GM04503 (cell line): ENCODE measurements at places on chromosomes 6 and 20.

DNA sequence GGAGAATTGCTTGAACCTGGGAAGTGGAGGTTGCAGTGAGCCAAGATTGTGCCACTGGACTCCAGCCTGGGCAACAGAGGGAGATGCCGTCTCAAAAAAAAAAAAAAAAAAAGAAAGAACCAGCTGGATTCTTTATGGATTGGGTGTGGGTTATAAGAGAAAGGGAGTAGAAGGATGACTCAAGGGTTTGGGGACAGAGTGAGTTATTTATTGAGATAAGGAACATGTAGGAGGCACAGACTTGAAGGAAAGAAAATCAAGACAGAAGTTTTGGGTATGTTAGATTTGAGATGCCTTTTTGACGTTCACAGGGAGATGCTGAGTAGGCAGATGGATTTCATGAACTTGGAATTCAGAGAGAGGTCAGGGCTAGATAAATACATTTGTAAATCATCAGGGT lies 47.6 kb downstream of the KIZ start:
- no peak for DNase-seq

- DNase-seq = no peak
These were observed 29.9 kb downstream of the EFCAB8 start for GRCh38 chr20:32888636-32889035.

GRCh38 chr6:147715035-147715434 lies 206.5 kb downstream of the SAMD5 start:
- no peak for DNase-seq

GRCh38 chr6:163413345-163414116 lies 987 bp upstream of the QKI start:
- DNase-seq = no peak

DNA sequence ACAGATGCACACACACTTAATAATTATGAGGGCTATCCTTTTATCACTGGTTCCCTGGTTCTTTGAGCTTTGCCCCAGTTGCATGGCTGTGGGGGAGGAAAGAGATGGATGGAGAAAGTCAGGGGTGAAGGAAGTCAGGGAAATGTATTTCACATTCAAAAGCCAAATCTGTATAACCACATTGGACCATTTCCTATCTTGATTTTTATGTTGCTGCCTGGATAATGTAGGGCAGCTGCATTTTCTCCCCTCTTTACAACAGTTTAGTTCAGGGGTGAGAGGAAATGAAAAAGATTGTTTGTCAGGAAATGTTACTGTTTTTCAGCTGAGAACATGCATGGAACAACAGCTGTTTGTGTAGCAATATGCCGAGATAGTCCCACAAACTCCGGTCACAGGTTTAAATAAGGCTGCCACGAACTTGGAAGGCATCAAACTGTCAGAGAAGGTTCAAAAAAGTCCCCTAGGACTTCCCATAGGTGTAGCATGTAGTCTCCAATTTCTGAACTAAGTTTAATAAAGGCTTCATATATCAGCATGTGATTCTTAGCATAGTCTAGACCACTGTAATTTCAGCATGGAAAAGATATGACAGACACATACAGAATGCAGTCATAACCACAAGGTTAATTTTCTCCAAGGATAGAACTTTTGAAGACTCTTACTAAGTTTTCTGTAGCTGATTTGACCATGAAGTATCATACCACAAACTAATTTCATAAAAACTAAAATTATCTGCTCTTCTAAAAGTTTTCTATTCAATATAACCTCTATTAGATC lies 82.1 kb upstream of the COL21A1 start:
- DNase-seq = no peak

GRCh38 chr6:9295644-9296043 lies 860.3 kb upstream of the SLC35B3 start:
- no peak for DNase-seq

GRCh38 chr6:6284221-6284966 lies 36.1 kb downstream of the F13A1 start:
- no peak for DNase-seq

DNA sequence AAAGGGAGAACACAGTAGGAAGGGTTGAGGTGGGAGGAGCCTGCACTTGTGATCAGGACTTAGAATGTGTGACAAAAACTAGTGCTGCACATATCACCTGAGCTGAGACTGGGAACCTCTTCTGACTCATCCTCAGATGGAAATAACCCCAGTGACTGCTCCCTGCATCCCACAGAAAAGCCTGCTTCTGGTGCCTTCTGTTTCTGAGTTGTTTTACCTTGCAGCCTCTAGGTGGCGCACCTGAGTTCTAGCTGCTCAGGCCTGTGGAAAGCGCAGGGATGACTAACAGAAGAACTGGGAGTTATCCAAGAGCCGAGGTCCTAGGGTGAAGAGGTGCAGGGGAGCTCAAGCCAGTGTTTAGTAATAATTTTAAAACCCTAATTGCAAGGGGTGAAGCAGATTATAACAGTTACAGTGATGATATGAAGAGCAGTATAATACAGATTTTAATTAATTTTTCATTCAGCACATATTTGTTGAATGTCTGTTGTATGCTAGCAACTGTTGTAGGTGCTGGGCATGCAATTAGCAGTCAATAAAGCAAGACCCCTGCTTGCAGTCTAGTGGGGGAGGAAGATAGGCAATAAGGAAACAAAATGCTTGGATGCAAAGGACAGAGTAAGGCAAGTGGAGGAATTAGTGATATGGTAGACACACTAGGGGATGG lies 302.5 kb downstream of the DHX35 start:
- DNase-seq = peak; percentile 17

DNA sequence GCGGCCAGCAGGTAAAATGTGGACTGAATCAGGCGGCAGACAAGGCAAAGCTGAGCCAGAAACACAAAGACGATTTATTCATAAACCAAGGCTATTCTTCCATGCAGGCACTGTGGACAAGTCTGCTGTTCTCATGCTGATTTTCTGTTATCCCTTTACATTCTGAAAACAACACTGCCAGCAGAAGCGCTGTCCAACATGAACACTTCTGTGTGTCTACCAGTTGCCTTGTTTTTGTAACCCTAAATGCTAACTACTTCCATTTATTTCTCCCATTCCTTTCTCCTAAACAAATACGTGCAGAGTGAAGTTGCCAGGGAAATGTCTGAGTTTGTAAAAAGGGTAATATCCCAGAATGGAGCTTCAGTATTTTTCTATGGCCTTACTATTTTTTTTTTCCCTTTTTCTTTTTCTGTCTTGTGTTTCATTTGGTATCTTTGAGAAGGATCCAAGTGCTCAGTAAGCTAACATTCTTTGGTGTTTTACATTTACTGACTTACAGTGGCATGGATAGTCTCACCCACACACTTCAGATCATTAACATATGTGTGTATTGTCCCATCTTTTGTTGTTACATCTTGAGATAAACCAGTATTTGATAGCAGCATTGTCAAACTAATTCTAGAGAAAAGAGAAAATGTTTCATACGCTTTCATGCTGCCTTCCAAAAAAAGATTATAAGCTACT lies 1308.9 kb upstream of the MAP3K7 start:
- DNase-seq = no peak

- no peak for DNase-seq
These were observed 103.5 kb upstream of the HIVEP1 start for GRCh38 chr6:11908436-11909105.
